ENCODE measurements at places on chromosomes 3 and 15.

DNA sequence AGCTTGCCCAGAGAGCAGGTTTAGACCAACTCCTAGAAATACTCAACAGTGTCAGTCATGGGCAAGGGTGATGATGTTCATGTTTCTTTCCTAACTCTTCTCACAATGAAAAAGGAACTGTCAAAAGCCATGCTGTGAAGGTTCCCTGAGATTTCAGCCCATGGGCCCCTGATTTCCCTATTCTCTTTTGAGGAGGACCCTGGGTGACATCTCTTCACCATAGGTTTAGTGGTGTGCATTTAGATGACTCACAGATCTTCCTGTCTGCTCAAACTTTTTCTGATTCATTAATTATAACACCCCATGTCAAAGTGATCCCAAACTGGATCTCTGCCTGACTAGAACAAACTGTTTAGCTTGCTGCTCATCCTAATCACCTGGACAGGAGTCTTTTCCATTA lies 108.0 kb downstream of the BBX start:
- H3K36me3 ChIP-seq = no peaks in the 10 kb centered on the region
- no peaks in the 10 kb centered on the region for H3K4me1 ChIP-seq
- H3K4me3 ChIP-seq = no peak overlapping the region
- H3K27ac ChIP-seq = no peak overlapping the region
- no peaks in the 10 kb centered on the region for H3K27me3 ChIP-seq
- no peak for DNase-seq

- peaks cover 14% of the 10 kb centered on the region for H3K4me1 ChIP-seq
- no peak for DNase-seq
- peaks cover 4% of the 10 kb centered on the region for H3K36me3 ChIP-seq
Observed at GRCh38 chr3:49785565-49786356, 581 bp downstream of the IP6K1 start.

- no peak overlapping the region for H3K4me3 ChIP-seq
- no peaks in the 10 kb centered on the region for H3K27me3 ChIP-seq
- no peak overlapping the region for H3K27ac ChIP-seq
- DNase-seq = no peak
Observed at GRCh38 chr3:118269537-118270125, 765.0 kb downstream of the IGSF11 start.

GRCh38 chr3:186025161-186025560 lies 83.7 kb downstream of the ETV5 start:
- H3K27ac ChIP-seq = no peak overlapping the region
- no peak overlapping the region for H3K4me3 ChIP-seq
- DNase-seq = no peak
- H3K27me3 ChIP-seq = no peaks in the 10 kb centered on the region

All from effector memory CD4-positive, alpha-beta T cell (primary cell).